Ammon's horn (tissue), 1 donor: ENCODE measurements at places on chromosomes 2 and 18.

- DNase-seq, result no peak
Measured at GRCh38 chr18:53952700-53953099, 271.8 kb downstream of the MBD2 start.

GRCh38 chr2:152094014-152094413 lies 4.8 kb downstream of the CACNB4 start:
- DNase-seq, result no peak

- DNase-seq, result no peak
Measured at GRCh38 chr2:160836755-160837154, 323.5 kb upstream of the TANK start.

GRCh38 chr18:76932026-76932819 lies 109.9 kb downstream of the ZNF236 start:
- no peak for DNase-seq

GRCh38 chr2:195505701-195506100 lies 151.3 kb upstream of the SLC39A10 start:
- no peak for DNase-seq
